ENCODE measurements at places on chromosomes 6 and 20.
A peak's percentile ranks its signal among the peaks of the same experiment; 100 is the strongest.

- no peak for DNase-seq
Measured at GRCh38 chr6:90462102-90462501, 124.8 kb downstream of the MAP3K7 start.

DNA sequence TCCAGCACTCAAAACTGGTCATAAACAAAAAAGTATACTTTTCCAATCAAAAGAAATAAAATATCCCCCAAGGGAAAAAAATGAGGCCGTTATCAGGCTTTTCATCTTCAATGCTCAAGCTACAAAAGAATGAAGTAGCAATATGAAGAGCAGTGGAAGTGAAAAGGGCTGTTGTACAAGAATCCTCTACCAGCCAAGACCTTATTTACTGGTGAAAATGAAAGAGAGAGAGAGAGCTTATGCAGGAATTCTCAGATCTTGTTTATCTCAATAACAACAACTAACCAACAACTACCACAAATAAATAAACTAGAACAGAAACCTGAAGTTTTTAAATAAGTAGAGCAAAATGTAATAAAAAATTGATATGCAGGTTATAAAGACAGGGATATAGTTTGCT, 400.6 kb downstream of the HDGFL1 start:
- no peak for DNase-seq

GRCh38 chr6:55868771-55869479, 6.5 kb downstream of the BMP5 start:
- DNase-seq: no peak

- peak; percentile 73 for DNase-seq
Measured at GRCh38 chr6:79878142-79878748, 69.1 kb downstream of the ELOVL4 start.

GRCh38 chr6:22147921-22148776, 148.7 kb downstream of the PRL start:
- peak; percentile 49 for DNase-seq

DNA sequence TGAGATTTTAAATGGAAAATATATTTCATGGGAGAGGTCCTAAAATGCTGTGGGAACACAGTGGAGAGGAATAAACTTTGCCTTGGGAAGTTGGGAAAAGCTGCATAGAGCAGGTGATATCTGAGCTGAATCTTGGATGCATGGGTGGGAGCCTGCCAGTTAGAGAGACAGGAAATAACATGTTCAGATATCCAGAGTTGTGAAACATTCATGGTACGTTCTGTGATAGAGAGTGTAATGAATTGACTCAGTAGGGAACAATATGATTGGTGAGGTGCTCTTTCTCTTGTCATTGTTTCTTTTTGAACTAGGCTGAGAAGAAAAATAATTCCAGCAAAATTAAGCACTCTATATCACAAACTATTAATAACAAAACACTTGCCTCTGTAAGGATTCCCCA, 72.8 kb downstream of the RPS12 start:
- no peak for DNase-seq

- DNase-seq: peak; percentile 59
Measured at GRCh38 chr20:51412951-51413481, 129.5 kb downstream of the NFATC2 start.

GRCh38 chr20:9038791-9039535, 29.9 kb upstream of the PLCB4 start:
- no peak for DNase-seq

- DNase-seq: no peak
Measured at GRCh38 chr6:56227071-56227879, 20.1 kb downstream of the COL21A1 start.

DNA sequence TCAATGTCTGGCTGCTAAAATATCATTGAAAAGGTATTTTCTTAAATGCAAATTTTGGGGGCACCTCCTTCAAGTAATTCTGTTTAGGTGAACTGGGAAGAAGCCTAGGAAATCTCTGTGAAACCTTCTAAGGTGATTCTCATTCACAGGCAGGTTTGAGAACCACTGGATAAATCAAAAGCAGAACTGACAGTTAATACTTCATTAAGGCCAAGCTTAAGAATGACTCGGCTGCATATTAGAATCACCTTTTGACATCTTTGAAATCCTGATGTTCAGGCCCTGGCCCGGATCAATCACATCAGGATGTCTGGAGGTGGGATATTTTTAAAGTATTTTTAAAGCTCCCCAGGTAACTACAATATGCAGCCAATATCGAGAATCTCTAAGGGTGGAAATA, 50.6 kb downstream of the FKBP1C start:
- DNase-seq: no peak

DNA sequence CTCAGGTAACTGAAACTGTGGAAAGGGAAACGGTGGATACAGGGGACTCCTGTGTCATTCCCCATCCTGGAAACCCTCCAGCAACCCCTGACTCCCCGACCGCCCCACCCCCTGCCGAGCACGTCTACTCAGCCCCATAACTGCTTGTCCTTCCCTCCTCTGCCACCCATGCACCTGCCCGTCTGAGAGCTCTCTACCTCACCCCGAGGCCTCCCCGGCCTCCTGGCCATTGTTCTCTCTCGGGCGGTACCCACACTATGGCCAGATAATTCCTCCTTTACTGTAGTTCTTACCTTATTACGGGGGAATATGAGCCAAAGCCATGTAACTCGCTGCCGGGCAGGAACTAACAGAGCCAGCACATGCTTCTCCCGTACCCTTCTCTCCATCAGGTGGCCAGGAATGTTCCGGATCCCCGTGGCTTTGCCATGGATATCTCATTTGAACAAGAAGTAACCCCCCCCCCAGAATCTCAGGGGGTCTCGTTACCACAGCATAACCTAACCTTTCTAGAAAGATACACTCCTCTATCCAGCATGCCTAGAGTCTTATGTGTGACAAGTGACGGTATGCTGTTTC, 4.8 kb upstream of the IRF4 start:
- no peak for DNase-seq

DNA sequence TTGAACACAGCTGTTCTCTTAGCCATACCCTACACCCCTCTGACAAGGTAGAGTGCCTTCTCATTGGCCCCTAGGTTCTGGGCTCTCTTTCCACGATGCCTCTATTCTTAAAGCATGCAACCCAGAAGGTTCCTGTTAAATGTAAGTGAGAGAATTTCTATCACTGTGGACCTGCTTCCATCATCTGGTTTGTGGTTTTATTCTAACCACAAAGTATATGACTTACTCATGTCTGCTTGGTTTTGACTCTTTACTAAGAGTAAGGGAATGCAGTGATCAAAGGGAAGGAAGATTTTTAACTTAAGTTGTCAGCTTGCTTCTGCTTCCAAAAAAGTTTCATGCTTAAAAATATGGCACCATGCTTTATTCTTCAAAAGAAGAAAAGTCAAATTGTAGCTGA, 80.2 kb downstream of the ANKEF1 start:
- no peak for DNase-seq

DNA sequence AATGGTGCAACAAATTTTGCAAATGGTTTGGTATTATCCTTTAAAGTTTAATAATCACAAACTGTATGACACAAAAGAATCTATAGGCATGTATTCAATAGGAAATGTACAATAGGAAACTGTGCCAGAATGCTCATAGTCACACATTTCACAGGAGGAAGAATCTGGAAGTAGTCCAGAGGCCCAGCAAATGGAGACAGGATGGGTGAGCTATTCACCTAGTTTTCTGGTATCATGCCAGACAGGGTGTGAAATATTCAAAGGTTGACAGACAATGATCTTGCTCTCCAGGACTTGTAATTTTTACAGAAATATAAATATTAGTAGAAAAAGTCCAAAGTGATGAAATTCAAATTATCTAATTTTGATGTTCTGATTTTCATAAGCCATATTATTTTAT, 520.1 kb upstream of the IMPG1 start:
- no peak for DNase-seq

DNA sequence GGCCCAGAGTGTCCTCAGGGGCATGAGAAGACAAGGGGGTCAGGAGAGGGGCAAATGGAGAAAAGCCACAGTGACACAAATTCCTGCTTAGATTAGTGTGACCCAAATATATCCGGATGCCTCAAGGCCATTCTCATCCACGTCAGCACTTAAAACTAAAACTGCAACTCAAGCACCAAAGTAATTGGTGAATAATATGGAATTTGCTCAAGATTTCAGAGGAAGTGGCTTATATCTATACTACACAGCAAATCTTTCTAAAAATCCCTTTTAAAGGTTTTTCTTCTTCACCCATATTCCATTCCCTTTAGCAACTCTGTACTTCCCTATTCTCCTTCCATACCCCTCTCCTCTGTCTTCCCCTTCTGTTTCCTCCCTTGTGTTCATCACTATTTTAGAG, 15.2 kb downstream of the DEF6 start:
- DNase-seq: no peak

DNA sequence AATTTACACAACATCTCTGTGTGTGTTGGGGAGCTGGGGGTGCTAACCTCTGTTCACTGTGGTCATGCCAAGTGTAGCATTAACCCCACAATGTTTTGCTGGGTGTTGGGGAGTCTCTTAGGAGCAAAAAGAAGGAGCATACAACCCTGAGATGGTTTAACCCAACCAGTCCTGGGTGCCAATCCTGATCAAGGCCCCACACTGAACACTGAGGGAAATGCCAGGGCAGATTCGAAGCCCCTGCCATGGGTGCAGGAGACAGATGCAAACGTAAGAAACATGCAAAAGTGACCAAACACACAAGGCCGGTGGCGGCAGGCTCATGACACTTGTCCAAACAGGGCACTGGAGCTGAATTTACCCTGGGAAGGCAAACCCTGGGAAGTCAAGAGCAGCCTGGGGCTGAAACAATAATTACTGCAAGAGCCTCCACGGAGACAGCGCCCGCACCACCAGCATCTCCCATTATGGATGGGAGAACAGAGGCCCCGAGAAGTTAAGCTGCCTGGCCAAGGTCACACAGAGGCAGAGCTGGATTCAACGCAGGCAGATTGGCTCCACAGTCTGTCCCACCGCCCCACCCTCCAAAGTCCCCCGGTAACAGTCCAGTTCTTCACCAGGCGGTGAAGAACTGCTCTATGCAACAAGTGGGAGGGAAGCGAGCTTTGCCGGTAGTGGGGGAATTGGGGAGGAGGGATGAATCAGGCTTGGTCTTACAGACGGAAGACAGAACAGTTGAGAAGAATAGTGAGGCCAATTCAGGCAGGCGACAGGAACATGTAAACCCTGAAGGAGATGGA, 8.5 kb downstream of the ACSS1 start:
- DNase-seq: no peak

DNA sequence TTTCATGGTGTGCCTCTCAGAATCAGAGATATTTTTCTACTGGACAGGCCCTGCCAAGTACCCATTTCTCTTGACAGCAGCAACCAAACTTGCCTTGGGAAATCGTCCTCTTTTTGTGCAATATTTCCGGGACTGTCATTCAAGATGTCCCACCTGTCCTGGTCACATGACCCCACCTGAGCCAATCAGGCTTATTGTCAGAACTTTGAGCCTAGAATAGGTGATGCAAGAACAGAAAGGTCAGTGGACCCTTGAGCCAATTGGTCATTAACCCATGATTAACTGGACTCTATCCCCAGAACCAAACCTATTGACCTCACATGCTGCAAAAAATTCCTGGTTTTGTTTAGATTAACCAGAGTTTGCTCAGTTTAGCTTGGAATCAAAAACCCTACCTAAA, 108.3 kb upstream of the TOP1 start:
- DNase-seq: no peak

DNA sequence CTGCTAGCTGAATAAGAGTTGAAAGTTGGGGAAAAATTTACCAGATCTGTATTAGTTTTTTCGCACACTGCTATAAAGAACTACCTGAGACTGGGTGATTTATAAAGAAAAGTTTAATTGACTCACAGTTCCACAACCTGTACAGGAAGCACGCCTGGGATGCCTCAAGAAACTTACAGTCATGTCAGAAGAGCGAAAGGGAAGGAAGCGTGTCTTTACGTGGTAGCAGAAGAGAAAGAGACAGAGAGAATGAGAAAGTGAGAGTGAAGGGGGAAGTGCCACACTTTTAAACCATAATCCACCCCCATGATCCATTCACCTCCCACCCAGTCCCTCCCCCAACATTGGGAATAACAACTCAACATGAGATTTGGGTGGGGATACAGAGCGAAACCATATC, 79.6 kb downstream of the KHDC1L start:
- no peak for DNase-seq

DNA sequence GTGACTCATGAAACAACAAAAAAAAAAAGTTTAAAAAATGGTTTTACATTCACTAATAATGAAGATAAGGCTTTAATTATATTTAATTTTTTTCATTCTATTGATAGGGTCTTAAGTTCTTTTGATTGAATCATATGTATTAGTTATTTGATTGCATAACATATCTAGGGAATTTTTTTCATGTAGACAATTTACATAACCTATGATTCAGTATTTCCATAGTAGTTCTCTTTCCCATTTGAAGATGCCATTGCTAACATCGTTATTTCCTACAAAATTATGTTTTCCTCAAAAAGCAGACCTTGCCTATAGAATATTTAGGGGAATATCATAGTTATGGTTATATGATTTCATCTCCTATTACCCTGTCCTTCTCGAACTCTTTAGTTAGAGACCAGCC, 463.4 kb downstream of the TFAP2B start:
- no peak for DNase-seq

GRCh38 chr6:90294989-90295853, 1.4 kb downstream of the BACH2 start:
- DNase-seq: peak; percentile 62

GRCh38 chr20:10843146-10843711, 169.4 kb upstream of the JAG1 start:
- no peak for DNase-seq

DNA sequence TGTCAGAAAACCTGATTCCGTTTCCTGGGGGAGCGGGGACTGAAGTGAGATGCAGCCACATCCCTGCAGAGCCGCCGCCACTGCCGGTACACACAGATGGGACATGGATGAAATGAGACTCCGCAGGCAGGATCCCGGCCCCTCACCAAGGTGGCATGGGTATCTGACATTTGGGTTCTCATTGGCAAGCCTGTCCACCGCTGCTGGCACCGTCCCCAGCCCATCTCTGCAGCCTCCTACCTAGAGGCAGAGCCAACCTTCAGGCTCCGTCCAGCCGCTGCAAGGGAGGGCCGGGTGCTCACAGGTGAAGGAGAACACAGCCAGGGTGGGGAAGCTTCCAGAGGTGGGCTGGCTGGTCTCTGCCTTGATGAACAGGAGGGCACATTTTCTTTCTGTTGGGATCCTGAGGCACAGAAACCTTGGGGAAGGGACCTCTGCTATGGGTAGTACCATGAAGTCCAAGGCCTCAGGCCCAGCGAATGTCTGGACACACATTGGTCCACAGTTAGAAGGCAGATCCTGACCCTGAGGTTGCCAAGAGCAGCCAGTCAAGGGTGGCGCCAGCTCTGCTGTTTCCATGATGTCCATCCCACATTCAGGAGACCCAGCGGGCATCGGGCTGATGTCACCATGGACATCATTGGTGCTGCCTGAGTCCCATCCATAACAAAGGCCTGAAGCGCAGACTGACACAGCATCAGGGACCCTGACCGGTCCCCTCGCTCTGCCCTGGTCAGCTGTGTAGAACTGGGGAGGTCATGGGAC, 177.4 kb downstream of the TAF4 start:
- DNase-seq: peak; percentile 34

GRCh38 chr6:101909366-101909765, 515.9 kb downstream of the GRIK2 start:
- no peak for DNase-seq

GRCh38 chr20:24100370-24101011, 111.9 kb upstream of the GGTLC1 start:
- DNase-seq: no peak
